ENCODE measurements at places on chromosomes 11 and 22.

GRCh38 chr22:38870312-38870741 is 1.7 kb downstream of the CBX6 start:
- DNase-seq, result peak; percentile 91

DNA sequence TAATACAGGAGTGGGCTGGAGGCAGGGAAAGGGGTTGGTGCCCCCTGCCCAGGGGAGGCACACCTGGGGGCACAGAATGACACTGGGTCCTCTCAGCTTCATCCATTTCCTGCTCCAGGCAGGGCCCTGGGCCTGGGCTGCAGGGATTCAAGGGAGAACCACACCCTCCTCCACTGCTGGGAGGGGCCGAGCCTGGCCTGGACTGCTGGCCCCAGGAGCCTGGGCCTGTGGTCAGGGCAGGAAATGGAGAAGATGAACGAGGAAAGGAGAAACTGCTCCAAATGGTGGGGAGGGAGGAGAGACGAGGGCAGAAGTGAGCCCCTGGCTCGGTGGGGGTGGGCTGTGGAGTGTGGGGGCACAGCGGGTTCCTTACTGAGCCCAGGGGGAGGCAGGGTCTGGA is 38.1 kb upstream of the KCNQ1OT1 start:
- DNase-seq, result no peak

DNA sequence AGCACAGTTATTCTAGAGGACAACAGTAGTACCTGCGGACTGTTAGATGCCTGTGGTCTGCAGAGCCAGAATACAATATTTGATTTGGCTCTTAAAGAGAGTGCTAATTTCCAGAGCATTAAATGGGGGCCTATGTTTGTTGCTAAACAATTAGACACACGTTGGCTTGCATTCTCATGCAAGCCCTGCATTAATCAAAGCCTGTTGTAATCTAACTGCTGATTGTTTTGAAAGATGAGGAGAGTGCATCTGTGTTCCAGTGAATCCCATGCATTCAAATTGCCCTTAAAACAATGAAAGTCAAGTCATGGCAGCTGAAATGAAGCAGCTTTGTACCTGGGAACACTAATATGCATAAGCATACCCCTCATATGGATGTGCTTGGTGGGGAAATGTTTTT is 419.4 kb downstream of the DYNC2H1 start:
- no peak for DNase-seq

- peak; percentile 26 for DNase-seq
Measured at GRCh38 chr11:3723014-3723708, 52.0 kb upstream of the CHRNA10 start.

GRCh38 chr22:40718250-40719204 is 39.2 kb downstream of the MCHR1 start:
- DNase-seq, result no peak

DNA sequence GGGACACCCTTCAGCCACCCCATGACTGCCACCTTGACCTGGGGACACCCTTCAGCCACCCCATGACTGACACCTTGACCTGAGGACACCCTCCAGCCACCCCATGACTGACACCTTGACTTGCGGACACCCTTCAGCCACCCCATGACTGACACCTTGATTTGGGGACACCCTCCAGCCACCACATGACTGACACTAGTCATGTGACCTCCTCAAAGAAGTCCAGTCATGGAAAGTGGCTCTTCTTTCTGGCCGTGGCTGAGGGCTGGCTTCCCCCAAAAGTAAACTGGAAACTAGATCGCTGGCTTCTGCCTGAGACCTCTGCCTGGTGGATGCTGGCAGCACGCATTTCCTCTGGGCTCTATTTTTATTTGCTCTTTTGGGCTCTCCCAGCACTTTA is 28.4 kb downstream of the ARFGAP2 start:
- no peak for DNase-seq

DNA sequence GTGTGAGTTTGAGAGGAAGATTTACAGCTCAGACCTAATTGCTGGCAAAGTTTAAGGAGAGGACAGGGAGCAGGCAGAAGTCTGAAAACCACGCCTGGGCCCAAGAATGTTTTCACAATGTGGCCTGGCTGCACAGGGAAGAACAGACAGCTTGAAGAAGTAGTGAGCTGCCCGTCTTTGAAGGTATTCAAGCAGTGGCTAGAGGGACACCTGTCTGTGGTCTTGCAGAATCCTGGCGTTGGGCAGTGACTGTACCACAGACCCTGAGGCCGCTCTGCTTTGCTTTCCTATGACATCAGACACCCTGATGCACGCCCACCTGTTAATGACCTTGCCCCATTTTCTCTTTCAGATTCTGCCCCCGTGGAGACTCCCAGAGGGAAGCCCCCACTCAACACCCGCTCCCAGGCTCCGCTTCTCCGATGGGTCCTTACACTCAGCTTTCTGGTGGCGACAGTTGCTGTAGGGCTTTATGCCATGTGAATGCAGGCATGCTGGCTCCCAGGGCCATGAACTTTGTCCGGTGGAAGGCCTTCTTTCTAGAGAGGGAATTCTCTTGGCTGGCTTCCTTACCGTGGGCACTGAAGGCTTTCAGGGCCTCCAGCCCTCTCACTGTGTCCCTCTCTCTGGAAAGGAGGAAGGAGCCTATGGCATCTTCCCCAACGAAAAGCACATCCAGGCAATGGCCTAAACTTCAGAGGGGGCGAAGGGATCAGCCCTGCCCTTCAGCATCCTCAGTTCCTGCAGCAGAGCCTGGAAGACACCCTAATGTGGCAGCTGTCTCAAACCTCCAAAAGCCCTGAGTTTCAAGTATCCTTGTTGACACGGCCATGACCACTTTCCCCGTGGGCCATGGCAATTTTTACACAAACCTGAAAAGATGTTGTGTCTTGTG is 6.6 kb upstream of the MCM5 start:
- no peak for DNase-seq

GRCh38 chr22:29154364-29155048 is 51.2 kb upstream of the EMID1 start:
- peak; percentile 79 for DNase-seq

DNA sequence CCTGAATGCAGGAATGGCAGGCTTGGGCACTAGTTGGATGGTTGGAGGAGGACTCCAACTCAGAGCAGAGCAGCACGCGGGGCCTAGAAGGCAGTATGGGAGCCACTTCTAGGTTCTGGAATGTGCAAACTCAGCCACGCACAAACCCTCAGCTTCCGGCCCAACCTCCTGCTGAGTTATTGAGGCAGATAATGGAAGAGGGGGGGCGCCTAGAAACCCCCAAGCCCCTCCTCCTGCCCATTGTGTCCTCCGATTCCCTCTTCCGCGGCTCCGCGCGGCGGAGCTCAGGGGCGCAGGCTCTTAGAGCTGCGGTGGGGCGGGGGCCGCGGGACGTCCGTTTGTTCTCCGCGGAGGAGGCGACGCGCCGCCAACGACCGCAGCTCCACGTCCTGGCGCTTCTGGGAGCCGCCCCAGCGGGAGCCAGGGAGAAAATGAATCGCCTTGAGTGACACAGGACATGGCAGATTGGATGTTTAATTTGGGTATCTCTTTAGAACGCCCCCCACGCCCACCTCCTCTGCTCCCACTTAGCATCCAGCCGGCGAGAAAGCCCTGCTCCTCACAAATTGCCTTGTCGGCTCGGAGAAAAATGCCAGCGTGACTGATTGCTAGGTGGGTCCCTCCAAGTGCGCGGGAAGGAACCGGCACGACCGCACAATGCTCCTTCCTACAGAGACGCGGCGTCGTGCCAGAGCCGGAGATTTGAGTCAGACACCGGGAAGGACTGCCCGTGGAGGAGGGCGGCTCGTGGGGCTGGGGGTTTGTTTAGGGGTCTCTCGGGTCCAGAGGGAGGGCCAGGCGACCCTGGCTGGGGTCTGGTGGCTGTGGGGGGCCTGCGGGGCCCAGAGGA is 144.6 kb downstream of the NECTIN1 start:
- DNase-seq, result peak; percentile 4

DNA sequence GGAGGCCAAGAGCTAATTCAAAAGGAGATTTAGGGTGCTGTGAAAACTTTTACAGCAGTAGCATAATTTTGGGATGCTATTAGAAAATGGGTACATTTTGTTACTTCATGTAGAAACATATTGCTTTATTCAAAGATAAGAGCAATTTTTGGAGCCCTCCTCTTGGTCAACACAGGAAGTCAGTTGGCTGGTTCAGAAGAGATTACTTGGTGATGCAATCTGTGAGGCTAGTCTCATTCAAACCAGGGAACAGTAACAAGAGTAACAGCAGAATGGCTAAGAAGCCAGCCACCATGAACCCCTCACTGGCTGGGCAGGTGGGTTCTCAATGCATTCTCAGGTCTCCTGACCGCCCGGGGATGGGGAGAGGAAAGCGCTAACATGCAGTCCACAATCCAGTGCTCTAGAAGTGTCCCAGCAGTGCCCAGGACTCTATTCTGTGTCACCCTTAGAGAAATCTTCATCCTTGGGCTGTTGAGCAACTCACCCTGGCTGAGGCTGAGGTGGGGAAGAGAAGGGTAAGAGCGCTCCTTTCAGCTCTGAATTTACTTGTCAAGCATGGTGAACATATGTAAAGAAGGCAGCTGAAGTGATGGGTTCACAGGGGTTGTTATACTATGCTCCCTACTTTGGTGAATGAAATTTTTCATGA is 262.2 kb upstream of the UBASH3B start:
- DNase-seq, result no peak

DNA sequence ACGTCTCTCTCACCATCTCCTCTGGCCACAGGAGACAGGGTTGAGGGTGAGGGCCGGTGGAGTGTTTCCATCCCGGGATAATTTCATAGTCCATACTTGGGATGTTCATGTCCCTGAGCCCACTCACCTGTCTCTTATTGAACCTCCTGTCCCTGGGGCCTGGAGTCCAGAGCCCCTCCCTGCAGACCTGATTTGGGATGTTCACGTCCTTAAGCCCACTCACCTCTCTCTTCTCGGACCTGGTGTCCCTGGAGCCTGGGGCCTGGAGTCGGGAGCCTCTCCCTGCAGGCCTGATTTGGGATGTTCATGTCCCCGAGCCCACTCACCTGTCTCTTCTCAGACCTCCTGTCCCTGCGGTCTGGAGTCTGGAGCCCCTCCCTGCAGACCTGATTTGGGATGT is 868.2 kb downstream of the BRD1 start:
- no peak for DNase-seq

DNA sequence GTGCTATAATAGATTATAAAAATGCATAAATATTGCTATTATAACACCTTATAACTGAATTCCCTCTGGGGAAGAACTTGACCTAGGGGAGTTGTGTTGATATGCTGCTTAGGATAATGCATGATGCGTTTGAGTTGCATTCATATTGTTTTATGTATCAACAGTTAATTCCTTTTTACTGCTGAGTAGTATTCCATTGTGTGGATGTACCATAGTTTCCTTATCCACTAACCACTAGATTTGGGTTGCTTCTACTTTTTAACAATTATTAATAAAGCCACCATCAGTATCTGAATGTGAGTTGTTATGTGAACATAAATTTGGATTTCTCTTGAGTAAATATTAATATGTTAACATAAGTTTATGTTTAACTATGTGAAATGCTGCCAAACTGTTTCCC is 19.7 kb upstream of the LRRC4C start:
- no peak for DNase-seq

DNA sequence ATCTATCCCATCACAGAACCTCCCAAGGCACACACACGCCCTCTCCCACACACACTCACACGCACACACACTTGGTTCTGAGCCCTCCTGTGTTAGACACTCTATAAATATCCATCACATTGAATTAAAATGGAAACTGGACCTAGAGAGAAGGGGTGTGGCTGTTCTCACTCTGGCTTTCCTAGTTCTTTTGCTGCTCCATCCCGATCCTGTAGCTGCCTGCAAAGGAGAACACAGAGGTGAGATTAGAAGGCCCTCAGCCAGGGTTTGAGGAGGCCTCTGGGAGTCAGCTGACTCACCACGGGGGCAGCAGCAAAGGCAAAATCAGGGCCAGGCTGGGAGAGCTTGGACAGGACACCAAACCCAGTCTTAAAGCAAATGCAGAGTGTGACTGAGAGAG is 192.3 kb upstream of the CADM1 start:
- no peak for DNase-seq

- no peak for DNase-seq
Measured at GRCh38 chr22:36611241-36611976, 82.4 kb upstream of the EIF3D start.

DNA sequence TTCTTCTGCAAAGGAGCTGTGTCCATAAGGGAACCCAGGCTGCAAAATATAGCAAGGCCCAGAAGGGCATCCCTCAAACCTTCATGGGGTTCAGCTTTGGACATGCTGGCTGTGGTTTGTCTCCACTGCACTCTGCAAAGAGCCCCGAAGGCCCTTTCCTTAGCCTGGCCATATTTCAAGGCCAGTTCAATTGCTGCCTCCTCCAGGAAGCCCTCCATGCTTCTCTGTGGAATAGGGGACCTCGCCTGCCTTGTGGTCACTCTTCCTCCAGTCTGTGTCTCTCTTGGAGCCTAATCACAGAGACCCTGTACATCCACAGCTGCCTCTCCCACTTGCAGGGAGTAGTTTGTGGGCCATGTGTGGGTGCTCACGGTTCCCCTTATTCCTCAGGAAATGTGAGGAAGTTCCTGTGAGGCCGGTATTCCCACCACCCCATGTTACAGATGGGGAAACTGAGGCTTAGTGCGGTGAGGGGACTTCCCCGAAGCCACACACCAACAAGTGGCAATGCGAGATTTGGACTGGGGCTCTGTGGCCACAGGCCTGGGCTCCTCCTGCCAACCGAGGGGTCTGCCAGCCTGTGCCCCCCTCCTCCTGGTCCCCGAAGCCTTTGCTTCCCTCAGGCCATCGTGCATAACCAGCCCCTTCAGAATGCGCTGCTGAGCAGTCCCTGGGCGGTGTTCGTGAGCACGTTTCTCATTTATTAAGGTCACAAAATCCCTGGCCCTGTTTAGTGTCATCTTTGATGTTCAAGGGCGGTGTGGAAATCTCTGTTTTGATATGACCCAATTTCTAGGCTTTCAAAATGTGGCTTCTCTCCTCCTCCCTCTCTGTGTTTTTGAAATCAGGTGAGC is 65.8 kb downstream of the PARVB start:
- no peak for DNase-seq

- DNase-seq, result no peak
Measured at GRCh38 chr11:71999798-72000197, 1.1 kb downstream of the IL18BP start.

DNA sequence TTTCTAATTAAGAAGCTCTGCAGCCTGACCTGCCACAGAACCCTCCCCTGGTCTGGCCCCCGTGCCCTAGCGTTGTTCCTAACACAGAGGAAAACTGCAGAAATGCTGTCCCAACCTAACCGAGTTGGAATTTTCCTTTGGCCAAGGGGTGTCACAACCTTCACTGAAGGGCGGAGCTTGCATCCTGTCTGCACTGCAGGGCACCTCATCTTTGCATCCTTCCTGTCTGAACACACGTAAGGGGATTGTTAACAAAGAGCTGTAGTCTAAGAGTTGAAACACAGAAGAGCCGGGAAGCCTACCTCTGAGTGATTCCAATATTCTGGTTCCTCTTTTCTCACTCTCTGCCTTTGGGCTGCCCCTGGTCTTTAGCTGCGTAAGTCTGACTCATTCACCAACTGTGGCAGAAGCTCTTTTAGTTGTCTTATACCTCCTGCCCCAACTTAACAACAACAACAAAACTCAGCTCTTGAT is 1.6 kb downstream of the DIXDC1 start:
- peak; percentile 80 for DNase-seq

- peak; percentile 57 for DNase-seq
Measured at GRCh38 chr11:46560300-46560991, 33.4 kb downstream of the AMBRA1 start.

Measured in activated CD4-positive, alpha-beta T cell treated with anti-CD3 and anti-CD28 coated beads, Interleukin-10, Interleukin-2, amounts not matched to agents 100 ng/mL and 50 ng/mL, durations not matched to agents 16 hours and 8 hours (primary cell).